Gastrocnemius medialis (tissue), 4 donors: ENCODE measurements at places on chromosomes 4 and X.

GRCh38 chr4:38046727-38047489, 86.7 kb downstream of the PTTG2 start:
- DNase-seq, result no peak

DNA sequence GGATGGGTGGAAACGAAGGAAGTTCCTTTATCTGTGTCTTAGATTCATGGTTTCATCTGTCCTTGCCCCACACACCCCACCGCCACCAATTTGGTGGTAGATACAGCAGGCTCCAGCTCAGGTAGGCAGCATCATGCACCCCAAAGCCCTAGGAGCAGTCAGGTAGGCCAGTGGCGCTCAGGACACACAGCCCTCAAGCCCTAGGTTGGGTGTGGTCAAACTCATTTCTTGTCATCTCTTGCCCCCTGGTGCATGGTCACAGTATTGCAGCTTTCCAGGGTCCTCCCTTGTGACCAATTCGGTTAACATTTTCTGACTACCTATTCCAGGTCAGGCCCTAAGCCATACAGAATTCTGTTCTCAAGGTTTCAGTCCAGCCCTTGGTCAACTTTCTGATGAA, 14.5 kb upstream of the PRRG3 start:
- DNase-seq, result no peak

DNA sequence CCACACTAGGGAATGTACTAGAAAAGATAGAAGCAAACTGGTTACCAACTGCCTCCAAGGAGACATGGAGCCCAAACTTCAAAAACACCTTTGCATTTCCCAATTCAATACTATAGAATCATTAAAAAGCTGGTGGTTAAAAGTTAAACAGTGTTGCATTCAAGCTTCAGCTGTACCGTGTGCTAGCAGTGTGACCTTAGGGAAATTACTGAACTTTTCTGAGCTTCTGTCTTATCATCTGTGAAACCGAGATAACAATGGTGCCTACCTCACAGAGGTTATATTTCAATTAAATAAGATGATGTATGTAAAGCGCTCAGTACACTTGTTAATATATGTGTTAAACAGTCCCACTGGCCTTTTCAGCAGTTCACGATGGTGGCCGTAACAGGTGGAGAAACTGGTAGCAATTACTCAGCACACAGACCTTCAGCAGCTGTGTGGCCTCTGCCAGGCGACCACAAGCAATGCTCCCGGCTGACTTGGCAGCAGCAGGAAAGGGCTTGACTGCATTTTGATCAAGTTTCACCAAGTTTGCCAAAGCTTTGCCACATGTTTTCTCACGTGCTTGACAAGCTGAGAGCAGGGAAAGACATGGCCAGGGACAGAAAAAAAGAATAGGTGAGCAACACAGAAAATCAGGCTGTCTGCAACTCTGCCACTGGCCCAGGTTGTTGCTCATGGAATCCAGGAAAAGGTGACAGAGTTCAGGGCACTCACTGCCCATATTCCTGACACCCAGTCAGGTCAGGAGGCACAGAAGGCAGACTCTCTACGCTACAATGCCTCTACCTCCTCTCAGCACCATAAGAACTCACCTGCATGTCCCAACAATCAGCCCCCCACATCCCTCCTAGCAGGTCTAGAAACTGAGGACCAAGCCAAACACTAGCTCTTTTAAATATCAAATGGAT, 72.1 kb downstream of the PARM1 start:
- peak; percentile 95 for DNase-seq

DNA sequence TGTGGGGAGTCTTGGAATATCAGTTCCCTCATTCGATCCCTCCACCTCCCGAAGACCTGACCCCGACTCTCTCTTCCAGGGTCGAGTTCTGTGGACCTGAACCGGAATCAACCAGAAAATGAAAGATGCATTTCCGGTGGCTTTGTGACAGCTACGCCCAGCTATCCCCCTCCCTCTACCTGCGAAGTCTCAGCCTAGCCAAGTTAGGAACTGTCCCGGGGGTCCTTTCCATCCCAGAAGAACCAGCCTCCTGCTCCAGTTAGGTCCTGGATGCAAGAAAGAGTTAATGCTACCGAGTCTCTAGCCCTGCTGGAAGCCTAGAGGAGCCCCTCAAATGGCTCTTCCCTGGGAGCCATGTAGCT, 13.4 kb upstream of the ETDC start:
- DNase-seq, result no peak

GRCh38 chrX:46218373-46218772, 326.8 kb downstream of the ZNF674 start:
- no peak for DNase-seq

DNA sequence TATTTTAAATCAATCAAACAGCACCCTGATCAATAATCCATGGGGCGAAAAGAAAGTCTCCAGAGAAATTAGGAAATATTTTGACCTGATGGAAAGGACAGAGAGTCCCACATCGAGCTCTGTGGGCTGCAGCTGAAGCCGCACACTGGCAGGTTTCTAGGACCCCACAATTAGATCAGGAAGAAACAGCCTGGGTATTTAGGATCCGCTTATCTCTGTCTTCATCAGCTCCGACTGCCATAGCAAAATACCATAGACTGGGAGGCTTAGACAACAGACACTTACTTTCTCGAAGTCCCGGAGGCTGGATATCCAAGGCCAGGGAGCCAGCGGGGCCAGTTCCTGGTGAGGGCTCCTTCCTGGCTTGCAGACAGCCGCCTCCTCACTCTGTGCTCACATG, 36.4 kb downstream of the CCNQ start:
- DNase-seq, result no peak

DNA sequence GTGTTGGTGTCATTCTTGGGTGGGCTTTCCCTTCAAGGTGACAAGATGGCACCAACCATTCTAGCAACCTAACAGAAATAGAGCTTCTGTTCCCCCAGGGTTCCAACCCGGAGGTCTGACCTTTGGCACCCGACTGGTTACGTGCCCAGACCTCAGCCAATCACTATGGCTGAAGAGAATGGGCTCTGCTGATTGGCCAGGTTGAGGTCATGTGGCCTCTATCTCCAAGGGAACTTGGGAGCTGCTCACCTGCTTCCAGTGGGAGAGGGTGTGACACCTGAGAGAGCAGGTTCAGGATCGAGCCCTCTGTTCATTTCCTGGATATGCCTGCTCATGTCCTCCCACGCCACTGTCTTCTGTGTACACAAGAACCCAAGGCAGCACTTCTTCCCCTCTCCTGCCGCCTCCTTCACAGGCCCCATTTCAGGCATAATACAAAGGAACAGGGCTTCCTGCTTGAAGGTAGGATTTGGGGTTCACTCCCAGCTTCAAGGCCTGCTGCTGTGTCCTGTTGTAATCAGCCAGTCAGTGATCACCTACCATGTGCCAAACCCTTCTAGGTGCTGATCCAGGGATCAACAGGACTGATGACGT, 11.0 kb downstream of the SOWAHB start:
- DNase-seq, result no peak

DNA sequence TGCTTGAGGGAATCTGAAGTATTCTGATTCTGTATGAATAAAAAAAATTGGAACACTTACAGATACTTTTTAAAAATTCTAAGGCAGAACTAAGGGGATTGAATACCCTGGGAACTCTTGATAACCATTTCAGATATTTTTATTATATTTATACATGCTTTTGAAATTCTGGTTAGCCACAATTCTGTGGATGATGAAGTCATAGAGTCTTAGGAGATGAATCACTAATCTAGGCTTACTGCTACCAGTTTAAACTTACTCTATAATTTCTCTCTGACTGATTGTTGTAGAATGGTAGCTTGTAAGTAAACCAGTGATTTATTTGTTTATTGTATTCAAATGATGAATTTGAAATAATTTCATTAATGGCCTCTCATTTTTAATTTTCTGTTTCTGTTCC, 11.4 kb upstream of the SLAIN2 start:
- no peak for DNase-seq

- no peak for DNase-seq
Measured at GRCh38 chr4:22063613-22064012, 115.0 kb upstream of the KCNIP4 start.

- no peak for DNase-seq
Measured at GRCh38 chr4:101227715-101228114, 119.6 kb downstream of the PPP3CA start.

DNA sequence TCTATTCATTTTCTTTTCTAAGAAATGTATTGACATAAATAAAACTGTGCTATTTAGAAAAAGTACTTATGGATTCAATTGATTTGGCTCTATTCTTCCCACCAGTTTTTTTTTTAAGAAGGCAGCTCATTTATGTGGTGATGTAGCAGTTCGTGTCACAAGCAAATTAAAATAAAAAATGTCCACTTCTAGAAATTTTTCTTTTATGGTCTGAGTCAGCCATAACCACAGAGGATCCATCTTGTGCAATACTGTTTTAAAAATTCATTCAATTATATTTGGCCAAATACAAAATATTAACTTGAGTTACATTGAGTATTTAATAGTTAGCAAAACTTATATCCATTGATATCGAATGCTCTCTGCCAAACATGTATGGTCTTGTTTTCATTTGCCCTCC, 207.9 kb upstream of the FAT1 start:
- DNase-seq, result no peak

DNA sequence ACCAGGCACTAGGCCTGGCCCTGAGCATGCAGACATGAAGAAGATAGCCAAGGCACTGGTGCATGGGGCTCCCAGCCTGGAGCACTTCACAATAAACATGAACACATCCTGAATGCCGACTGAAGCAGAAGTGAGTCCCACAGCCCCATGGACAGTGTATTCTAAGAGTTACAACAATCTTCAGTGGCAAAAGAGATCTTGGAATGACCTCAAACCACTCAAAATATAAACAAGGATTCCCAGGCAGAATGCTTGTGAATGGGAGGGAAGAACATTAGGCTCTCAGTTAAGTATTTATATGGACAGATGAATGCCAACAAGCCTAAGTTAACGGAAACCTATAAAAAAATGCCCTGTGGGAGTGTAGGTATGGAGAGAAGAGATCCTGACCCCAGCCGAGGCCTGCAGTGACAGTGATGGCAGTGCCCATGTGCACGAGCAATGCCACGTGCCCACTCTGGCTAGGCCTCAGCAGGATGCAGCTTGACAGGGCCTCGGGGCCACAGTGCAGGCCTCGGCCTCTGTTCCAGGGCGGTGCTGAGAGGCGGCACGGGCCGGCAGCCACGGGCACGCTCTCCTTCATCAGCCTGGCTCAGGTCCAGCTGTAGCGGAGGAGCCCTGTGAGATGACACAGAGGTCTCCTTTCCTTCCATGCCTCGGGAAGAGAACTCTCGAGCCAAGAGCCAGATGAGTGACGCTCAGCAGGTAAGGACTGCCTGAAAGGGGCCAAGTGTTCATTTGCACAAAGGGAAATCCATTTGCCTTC, 49.2 kb downstream of the IRF2 start:
- no peak for DNase-seq

GRCh38 chr4:10664408-10664807, 20.2 kb downstream of the CLNK start:
- no peak for DNase-seq

DNA sequence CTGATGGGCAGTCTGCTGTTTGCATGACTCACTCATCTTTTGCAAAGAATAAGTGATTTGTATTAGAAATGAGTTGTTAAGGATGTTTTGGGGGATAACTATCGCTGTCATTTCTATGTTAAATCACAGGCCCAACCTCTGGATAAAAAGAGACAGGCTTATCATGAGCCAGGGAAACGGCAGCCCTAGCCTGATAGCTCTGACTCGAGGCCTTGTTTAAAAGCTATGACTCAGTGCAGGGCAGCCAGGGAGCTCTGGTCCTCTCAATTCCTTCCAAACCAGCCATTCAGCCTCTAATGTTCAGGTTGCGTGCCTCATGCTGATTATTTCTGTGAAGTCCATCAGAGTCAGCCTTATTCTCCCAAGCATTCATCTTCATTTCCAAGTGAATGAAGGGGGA, 305.9 kb upstream of the HAND2 start:
- no peak for DNase-seq

- no peak for DNase-seq
Measured at GRCh38 chr4:65960751-65961150, 290.5 kb upstream of the EPHA5 start.

DNA sequence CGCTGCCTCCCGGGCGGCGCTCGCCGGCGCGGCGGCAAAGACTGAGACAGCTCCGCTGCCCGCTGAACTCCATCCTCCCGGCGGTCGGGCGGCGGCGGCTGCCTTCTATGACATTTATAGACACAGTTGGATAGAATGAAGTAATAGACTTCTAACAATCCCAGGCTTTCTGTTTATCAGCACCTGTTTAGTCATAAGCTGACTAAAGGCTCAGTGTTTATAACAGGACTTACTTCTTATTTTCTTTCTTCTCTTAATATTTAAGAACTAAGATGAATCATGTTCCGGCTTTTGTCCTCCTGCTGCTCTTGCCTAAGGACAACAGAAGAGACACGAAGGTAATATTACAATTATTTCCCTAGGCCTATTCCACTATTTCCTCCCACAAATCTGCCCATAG, 3.9 kb downstream of the ARL13A start:
- no peak for DNase-seq

GRCh38 chr4:137738375-137738990, 206.2 kb upstream of the PCDH18 start:
- no peak for DNase-seq

DNA sequence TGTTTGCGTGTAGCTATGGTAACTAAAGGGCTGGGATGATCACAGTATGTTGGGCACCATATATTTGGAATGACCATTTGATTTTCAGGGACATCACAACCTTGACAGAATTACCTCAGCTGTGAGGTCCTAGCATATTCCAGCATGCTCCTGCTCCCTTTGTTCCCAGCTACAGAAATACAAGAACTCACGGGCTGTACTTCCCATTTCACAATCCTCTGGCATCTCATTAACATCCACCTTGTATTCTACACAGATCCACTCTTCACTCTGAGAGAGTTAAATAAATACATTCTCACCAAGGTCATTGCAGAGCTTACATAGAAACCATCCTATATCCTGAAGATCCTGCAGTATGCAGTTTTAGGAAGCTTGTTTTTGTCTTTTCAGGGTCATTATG, 169.7 kb downstream of the FRMPD4 start:
- no peak for DNase-seq

DNA sequence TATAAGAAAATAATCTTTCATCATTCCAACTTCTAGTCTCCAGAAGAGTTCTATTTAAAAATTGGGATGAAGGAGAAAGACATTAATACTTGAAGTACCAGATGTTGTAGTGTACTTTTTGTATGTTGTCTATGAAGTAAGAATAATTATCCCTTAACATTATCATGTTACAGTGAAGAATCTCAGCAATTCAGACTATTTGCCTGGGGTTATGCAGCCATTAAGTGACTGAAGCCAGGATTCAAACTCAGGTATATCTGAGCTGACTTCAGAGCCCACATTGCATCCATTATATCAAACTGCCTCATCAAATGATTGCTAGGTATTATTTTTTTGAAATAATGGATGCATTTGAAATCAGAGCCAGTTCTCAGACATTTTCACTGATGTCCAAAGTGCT, 76.1 kb upstream of the FHDC1 start:
- no peak for DNase-seq

DNA sequence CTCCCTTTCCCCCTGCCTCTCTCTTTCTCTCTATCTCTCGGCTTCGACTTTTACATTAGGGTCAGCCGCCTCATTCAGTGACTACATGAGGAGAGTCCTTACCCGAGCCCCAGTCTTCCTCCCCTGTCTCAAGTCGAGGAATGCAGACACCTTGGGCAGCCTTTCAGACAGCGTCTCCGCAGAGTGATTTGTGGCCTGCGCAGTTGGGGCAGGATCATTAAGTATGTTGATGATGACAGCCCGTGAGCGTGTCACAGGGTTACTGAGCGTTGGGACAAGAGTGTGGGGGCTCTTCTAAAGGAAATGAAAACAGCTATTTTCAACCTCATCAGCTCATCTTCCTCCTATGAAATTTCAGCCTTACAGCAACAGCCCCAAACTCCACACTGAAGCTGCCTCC, 312.1 kb upstream of the GATB start:
- DNase-seq, result no peak
